Posterior vena cava (tissue), 2 donors: ENCODE measurements at places on chromosomes 2 and 18.

DNA sequence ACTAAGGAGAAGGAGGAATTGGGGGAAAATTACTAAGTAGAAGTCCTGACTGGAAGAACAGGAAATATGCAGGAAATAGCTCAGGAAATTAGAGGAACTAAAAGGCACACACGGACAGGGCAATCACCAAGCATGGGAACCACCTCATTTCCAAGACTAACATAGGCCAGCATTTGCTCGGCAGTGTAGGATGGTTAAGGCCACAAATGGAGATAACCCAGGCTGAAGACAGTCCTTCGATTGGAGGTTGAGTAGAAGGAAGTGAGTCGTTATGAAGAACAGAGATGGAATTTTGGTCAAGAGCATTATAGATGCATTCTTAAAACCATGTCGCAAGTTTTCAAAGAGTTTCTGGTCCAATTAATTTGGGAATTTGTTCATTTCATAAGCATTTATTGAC lies 401.4 kb downstream of the ALK start:
- DNase-seq = no peak

- DNase-seq = no peak
These were observed 137.3 kb upstream of the NFATC1 start for GRCh38 chr18:79258447-79258846.

GRCh38 chr2:190328573-190329147 lies 9.0 kb upstream of the HIBCH start:
- no peak for DNase-seq

DNA sequence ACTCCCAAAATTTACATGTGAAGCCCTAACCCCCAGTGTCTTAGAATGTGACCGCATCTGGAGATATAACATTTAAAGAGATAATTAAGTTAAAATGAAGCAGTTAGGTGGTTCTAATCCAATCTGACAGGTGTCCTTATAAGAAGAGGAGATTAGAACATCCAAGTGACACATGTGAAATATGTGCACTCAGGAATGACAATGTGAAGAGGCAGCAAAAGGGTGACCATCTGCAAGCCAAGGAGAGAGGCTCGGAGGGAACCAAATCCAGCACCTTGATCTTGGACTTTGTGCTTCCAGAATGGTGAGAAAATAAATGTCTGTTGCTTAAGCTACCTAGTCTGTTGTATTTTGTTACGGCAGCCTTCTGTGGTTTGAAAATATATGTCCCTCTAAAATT lies 165.4 kb downstream of the FIGN start:
- DNase-seq = no peak

GRCh38 chr2:150404147-150404546 lies 83.3 kb downstream of the RND3 start:
- DNase-seq = no peak

DNA sequence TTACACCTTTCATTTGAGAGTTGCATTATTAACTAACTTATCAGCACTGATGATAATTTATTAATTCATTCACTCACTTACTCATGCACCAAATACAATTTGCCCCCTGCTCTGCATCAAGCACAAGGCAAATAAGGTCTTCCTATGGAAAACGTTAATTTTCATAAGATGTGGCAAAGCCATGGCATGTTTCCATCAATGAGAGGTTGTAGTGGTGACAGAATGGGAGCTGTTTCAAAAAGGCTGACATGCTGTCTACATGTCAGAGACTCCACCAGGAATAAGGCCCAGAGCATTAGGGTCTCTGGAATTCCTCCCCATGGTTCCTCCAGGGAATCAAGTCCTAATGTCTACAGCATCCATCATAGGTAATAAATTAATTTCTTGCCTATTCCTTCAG lies 978.8 kb downstream of the TMEM182 start:
- DNase-seq = no peak

DNA sequence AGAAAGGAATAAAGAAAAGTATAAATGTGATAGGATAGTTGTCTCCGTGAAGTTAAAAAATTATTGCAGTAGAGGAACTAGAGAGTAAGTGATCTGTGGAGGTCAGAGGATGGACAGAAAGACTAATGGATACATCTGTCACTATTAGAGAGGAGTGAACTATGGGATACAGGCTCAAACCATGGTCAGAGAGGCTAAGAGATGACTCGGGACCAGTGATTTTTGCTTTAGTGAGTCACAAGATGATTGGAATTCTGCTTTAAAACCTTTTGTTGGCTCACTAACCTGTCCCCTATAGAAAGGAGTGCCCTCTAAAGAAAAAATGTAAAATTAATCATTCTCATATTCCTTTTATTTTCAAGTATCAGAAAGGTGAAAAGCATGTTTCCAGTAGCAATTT lies 30.3 kb downstream of the ALMS1 start:
- DNase-seq = no peak

GRCh38 chr2:241816431-241817121 lies 7.6 kb downstream of the NEU4 start:
- DNase-seq = peak; percentile 83

DNA sequence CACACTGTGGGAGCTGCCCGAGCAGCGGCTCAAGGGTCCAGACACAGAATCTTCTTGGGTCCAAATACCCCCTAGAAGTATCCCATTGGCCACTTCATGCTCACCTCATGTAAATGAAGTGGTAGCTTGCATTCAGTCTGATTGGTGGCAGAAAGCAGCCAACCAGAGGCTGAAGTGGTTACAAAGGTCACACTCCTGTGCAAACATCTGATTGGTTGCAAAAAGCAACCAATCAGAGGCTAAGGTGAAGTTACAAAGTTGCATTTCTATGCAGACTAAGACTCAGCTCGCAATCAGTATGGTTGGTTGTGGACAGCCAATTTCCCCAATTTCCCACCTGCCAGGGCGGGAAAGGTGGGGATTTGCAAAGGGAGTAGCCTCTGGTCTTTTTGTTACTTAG lies 94.3 kb downstream of the DGKD start:
- peak; percentile 19 for DNase-seq

DNA sequence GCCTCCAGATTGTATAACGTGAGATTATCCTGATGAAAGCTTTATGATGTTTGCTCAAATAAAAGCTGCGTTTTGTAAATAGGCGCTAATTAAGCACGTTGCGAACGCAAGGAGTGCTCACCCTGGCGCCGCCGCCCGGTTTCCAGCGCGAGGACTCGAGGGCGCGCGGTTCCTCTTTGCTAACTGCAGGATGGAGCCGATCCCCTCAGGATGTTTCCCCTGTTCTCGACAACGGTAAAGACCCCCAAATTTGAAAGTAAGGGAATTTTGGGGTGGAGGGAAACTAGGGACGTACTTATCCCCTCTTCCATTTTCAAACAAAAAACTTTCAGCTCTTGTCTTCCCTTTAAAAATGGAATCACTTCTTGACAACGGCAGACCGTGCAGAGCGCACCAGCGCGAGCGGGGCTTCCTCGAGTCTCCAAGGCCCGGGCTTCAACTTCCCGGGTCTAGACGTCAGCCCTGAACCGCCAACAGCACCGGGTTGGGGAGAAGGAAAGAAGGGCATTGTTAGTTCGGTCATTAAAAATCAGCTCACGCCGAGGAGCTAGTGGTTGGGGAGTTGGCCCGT lies 1.1 kb upstream of the GBX2 start:
- DNase-seq = no peak

DNA sequence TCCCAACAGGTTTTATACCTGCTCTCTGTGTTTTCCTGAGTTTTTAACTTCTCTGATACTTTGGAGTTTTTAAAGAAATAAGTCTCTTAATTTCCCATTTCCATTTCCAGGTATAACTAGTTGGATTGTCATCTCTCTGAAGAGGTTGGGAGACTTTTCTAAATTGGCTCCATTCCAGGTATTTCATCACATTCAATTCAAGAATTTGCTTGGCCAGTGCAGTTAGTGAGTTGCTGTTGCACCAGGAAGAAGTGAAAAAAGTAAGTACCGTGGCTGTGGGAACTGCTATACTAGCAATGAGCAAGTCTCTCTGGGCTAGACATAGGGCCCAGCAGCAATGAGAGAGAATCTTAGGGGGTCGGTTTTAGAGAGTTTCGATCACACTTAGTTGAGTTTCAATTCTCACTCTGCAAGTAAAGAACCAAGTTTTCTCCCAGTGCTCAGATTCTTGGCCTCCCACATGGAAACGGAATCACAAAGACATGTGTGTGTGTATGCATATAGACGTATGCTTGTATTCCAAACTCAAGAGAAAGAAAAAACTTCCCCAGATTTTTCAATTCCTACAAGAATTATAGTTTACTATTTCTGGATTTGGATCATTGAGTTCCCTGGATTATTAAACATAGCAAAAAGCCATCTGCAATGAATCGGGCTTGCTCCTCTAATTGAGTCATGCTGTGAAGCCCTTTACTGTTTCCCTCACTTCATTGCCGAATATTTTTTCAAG lies 894.4 kb downstream of the BCL11A start:
- no peak for DNase-seq

GRCh38 chr2:230872151-230872967 lies 7.6 kb downstream of the ITM2C start:
- no peak for DNase-seq

DNA sequence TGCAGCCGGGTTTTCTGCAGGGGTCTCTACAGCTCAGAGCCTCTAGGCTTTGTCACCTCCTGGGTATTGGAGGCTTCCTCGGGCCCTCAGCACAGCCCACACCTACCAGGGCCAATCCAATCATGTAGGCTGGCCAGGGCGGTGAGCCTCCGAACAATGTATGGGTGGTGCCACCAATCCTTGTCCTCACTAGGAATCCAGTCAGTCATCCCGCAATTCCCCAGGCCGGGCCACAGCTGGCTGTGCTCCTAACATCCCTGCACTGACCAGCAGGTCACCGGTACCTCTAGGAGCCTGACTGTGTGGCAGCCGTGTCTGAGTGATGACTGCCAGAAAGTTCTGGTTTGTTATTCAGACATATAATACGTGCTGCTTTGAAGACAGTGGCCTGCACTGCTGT lies 129.4 kb downstream of the SH3RF3 start:
- DNase-seq = no peak

GRCh38 chr2:212858496-212858895 lies 292.9 kb downstream of the IKZF2 start:
- DNase-seq = no peak

DNA sequence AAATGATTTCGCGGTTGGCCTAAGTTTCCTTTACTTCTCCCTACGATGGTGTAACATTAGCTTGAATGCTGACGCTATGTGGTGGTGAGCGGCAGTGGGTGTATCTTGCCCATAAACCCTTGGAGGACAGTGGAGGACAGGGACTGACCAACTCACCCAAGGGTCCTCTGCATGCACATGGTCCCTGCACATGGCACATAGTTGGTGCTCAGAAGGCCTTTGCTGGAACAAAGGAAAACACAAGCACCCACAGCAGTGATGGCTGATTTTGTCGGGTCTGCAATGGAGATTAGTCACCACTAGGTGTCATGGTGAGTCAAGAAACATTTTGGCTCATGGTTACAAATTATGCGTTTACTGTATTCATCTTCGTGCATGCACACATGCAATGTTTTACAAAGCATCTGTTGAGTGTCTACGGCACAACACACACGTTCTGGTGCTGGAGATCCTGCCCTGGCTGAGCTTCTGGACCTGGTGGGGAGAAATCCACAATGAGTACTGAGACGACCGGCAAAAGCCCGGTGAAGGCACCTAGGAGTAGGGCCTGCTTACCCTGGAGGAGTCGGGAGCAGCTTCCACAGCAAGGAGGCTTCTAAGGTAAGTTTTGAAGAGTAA lies 44.0 kb downstream of the PDCL3 start:
- DNase-seq = no peak

GRCh38 chr2:1010415-1010930 lies 59.8 kb downstream of the SNTG2 start:
- no peak for DNase-seq

DNA sequence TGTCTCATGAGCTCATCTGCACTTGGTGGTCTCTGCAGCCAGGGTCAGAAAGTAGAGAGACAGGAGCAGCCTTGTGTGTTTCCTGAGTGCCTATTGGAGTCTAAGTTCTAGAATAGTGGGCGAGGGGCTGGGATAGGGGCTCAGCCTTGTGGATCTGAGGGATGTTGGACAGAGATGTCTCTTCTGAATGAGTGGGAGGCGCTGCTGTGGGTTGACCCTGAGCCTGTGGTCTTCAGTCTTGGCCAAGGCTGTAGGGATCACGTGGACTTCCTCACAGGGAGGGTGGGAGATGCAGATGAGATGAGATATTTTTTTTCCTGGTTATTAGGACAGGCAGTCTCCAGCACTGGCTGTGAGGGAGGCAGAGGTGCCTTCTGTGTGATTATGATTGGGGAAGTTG lies 61.8 kb downstream of the RNF144A start:
- DNase-seq = no peak

GRCh38 chr2:240905176-240905781 lies 857 bp upstream of the CROCC2 start:
- no peak for DNase-seq

DNA sequence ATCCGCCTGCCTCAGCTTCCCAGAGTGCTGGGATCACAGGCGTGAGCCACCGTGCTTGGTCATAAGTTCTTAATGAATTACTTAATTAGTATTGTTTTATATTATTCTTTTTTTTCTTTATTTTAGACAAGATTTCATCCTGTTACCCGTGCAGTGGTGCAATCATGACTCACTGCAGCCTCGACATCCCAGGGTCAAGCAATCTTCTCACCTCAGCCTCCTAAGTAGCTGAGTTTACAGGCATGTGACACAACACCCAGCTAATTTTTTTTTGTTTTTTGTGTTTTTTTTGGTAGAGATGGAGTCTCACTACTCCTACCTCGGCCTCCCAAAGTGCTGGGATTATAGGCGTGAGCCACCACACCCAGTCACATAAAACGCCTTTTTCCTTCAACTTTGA lies 17.3 kb downstream of the C2orf42 start:
- no peak for DNase-seq

- DNase-seq = no peak
These were observed 2.2 kb downstream of the RALBP1 start for GRCh38 chr18:9477509-9477908.

DNA sequence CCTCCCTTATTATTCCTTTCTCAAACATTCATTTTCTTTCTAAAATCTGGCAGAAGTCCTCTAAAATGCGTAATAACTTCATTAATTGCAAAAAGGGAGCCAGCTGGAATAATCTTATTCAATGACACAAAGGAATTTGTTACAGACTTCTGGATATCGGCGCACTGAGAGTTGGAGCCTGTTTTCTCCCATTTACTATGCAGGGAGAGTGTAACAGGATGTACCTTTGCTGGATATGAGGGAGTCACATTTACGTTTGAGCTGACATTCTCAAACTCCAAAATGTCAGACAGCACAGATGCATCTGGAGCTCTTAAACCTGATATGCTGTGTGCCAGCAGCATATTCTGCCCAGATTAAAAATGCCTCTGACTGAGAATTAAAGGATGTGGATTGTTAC lies 275.3 kb downstream of the TMX3 start:
- no peak for DNase-seq
